ENCODE measurements at places on chromosomes 2 and 18.

- DNase-seq, result no peak
Observed at GRCh38 chr2:126790987-126791780, 107.5 kb upstream of the TEX51 start.

- no peak for DNase-seq
Observed at GRCh38 chr2:15797231-15797938, 143.0 kb upstream of the MYCN start.

DNA sequence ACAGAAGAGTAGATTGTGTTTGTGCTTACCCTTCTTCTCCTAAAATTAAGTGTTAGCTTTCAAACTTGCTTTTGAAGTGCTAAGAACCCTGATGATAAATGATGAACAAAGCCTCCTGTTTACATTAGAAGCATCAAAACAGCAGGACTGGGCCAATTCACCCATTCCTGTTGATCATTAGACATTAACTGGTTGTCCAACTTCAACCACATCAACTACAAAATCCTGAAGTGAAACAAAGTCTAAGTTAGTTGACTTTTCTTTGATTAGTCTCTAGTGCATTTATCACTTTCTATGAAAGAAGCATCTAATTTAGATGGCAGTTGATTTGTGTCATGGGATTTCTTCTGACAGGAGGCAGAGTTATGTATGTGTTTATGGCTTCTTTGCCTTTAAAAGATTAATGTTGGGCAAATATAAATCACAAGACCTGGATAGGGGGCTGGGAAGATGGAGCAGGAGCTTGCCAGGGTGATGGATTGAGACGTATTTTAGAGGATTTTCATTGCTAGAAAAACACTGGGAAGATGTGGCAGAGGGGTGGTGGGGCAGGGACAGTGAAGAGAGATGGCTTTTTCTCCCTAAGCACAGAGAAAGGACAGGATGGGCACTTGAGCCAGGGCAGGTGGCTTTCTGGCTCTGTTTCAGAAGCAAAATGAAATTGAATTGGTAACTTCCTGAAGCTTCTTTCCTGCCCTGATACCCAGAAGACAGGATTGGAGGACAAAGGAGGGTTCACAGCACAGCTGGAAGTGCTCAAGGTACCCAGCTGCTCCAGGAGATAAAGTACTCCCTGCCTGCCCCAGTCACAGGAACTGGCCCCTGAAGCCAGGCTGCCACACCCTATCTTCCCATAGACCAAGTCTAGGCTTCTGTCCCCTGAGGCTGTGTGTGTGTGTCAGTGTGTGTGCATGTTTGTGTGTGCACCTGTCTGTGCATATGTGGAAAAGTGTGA, 20.5 kb downstream of the GYPC start:
- no peak for DNase-seq

DNA sequence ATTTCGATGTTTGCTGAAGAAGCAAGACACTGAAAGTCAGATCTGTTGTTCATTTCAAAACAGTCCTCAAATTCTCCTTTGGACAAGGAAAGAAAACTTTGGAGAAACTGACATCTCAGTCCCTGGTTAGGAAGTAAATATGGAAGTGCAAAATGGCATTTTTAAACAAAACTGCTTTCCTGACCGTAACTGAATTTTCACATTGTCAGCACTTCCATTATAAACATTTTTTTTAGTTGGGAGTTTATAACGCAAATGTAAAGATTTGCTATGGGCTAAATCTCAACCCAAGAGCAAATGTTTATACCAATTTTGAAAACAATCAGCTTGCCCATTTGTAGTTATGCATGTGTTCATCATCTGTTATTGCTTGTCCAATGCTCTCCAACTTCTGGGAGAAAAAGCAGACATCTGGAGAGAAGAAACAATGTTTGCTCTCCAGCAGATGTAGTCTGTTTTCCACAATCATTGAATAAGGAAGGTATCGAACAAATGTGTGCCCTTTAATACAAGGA, 520.1 kb downstream of the ARHGAP15 start:
- no peak for DNase-seq

GRCh38 chr2:68879296-68879695, 8.1 kb upstream of the BMP10 start:
- no peak for DNase-seq

DNA sequence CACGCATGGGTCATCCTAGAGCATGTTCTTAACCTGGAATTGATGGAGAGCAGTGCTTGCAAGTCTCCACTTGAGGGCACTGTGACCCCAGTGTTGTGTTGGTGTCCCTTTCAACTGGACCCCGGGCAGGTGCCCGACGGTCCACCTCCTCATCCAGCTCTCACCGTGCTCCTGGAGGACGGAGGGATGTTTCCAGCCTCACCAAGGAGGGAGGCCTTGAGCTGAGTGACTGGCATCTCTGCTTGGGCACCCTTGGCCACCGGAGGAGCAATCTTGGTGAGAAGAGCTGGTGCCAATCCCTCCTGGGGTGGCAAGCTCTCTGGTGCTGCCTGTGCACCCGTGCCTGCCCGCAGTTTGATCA, 45.4 kb upstream of the ASB18 start:
- DNase-seq, result no peak

GRCh38 chr2:170243118-170243837, 65.3 kb downstream of the MYO3B start:
- DNase-seq, result no peak

All from cerebellum (tissue), 4 donors.